ENCODE measurements at places on chromosomes 5 and 9.

DNA sequence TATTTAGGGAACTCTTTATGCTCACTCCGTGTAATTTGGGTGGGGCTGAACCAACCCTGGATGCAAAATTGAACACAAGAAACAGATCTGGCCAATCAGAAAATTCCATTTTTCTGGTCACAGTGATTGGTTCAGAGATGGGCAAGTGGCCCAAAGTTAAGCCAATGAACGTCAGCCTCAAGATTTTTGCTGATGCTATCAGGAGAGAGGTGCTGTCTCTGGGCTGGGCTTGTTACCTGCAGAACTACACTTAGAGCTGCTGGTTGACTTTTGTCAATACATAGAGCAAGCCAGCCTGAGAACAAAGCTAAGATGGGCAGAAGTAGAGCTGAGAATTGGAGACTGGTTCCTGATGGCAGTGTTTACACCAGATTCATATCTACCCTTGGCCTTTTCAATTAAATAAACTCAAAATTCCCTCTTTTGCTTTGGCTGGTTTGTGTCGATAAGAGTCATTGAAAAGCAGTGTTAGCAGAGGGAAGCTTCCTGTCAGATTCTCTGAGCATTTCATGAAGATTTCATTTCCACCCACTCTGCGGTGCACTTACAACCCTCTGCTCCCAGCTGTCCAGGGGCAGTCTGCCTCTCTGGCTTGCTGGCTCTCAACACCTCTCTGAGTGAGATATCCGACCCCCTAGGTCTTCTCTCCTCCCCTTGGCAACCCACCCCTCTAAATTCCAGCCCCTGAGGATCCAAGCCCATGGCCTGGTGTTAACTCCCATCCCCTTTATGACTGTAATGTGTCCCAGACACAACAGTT lies 64.5 kb upstream of the PPARGC1B start:
- peak; percentile 83 for DNase-seq

DNA sequence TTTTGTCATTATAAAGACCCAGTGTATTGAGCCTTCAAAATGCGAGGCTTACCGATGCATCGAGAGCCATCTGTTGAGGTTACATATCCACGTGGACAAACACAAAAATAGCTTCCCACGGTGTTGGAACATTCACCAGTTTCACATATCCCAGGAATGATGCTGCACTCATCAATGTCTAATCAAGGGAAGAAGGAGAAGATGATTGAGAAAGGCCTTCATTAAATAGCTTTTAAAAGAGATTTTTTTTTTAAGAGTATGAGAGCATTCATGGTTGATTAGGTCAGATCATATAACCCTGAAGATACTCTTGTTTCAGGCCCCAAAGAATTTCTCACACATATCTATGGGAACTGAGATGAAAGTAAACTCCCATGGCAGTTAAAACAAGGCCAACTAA lies 129.4 kb downstream of the FBN2 start:
- no peak for DNase-seq

- DNase-seq, result no peak
Observed at GRCh38 chr5:146796911-146797310, 81.6 kb downstream of the PPP2R2B start.

GRCh38 chr5:137731176-137731575 lies 4.7 kb downstream of the KLHL3 start:
- no peak for DNase-seq

- peak; percentile 80 for DNase-seq
Observed at GRCh38 chr5:142145106-142145900, 36.7 kb downstream of the NDFIP1 start.

DNA sequence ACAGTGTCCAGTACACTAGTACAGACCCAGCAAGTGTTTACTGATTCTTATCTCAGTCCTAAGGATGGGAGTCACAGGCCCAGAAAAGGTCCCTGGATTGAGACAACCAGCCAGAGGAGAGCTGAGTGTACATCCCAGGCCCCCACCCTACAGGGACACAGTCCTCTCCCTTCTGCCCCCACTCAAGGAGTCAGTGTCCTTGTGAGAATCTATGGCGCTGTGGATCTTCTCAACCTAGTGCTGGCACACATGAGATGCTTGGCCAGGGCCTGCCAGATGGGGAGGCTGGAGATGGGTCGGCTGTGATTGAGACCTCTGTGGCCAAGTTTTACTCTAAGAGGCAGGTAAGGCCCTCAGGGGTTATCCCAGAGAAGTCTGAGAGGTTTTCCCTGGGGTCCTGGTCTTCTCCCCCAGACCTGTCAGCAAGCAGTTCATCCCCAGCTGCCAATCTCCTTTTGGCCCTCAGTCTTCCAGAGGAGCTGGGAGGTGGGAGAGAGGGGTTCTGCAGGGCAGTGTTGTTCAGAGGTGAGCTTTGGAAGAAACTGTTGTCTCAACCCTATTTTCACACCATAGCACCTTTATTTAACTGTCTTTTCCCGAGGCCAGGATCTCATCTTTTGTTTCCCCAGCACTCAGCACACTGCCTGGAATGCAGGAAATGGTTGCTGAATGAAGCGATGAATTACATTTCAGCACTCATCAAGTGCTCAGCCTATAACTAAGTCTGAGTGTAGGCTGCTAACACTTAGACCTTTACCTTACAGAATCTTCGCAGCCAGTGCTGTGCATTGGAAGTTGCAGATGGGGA lies 3.2 kb upstream of the NSD1 start:
- DNase-seq, result no peak

GRCh38 chr5:74673011-74673790 lies 11.8 kb upstream of the HEXB start:
- DNase-seq, result no peak

- peak; percentile 42 for DNase-seq
Observed at GRCh38 chr5:132389585-132390286, 20.2 kb downstream of the SLC22A5 start.

DNA sequence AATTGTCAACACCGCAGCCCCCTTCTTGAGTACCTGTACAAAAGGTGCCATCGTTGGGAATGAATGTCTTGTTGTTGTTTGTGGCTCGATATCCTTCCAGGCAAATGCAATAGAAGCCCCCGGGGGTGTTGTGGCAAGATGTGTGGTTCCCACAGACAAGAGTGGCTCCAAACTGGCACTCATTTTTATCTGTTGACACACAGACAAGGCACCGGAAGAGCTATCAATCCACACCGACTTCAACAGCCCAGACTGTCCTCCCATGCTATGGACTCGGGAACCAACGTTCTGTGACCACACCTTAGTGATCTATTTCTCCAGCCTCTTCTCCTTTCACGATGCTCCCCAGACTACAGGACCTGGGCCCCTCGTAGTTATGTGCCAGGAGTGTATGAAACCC lies 25.9 kb downstream of the SUSD1 start:
- DNase-seq, result no peak

DNA sequence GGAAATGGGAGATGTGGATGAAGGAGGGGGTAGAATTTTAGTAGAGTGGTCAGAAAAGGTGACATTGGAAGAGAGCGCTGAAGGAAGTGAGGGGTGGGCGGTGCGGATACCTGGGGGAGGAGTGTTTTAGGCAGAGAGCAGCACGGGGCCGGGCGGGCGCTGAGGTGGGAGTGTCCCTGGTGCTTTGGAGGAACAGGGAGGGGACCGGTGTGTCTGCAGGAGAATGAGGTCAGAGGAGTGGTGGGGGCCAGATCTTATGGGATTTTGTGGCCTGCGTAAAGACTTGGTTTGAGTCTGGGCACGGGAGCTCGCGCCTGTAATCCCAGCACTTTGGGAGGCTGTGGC lies 5.8 kb upstream of the PSD2 start:
- no peak for DNase-seq

DNA sequence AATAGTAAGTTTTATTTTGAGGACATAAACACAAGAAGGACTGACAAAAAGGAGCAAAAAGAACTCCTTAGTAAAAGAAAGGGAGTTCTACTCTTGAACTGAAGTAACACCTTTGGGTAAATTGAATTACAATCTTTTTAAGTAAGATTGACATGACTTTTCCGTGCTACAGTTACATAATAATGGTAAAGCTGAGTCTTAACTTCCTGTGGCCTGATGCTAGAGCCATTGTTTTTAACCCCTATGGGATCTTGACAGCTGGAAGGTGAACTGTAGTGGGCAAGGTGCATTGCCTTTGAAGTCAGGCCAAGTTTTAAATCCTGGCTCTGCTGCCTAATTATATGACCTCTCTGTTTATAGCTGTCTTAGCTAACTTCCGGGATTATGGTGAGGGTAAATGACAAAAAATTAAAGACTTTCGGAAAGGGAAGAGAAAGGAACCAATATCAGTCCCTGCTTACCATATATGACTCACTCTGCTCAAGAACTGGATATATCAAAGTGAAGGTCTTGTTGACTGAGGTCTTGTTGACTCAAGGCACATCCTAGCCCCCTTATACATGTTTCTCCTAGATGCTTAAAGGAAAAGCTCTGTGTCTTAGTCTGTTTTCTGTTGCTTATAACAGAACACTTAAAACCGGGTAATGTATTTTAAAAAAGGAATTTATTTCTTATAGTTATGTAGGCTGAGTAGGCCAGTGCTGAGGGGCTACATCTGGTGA lies 6.8 kb downstream of the HSD17B4 start:
- no peak for DNase-seq

DNA sequence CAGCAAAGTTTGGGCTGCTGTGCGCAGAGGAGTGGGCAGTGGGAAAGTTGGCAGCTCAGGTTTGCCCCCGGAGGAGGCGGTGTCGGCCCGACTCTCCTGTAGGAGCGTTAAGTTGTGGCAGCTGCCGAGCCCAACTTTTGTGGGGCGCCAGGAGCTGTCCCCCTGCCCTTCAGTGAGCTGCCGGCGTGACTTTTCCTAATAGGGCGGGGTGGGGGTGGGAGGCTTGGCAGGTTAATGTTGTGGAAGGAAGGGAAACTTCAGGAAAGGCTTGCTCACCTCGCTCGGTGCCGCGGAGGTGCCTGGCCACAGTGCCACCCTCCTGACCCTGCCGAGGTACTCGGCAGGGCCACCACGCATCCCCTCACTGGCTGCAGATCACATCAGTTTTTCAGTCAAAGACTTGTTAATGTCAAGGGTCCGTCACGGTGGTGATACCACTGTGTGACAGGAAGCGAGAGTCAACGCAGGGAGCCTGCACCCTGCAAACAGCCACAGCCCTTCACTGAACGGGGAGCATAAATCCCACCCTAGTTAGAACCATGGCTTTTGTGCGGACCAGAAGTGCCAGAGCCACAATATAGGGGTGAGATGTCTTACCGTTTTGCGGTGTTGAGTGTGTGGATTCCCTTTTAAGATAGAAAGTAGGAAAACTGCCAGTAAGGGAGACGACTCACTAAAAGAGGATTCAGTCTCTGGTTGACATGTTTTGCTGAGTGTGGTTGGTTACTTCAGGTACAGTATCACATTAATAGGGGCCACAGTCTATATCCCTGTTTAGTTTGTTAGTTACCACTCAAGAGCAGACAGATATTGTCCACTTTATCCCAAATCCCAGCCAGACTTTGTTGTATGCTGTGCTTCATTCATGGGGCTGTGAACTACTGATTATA lies 796 bp downstream of the LNPEP start:
- DNase-seq, result peak; percentile 45

- no peak for DNase-seq
Observed at GRCh38 chr9:27564670-27565069, 8.6 kb downstream of the C9orf72 start.

DNA sequence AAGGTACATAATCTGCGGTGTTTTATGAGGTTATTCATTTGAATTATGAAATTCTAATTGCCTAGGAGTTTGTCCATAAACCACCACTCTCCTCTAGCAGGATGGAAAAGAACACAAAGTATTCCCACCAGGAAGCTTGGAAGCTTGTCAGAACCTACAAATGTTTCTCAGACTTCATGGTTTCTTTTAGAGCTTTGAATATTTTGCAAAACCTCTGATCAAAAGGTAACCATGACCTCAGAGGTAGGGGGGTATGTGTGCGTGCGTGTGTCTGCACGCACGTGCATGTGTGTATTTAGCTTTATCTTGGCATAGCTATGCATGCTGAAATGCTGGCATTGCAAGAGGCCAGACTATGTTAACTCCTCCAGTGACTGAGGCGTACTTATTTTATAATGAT lies 847.0 kb downstream of the TLE1 start:
- DNase-seq, result no peak

GRCh38 chr5:104385906-104386305 lies 823.3 kb upstream of the NUDT12 start:
- DNase-seq, result no peak

GRCh38 chr5:176486189-176486757 lies 38.1 kb downstream of the FAF2 start:
- DNase-seq, result no peak

DNA sequence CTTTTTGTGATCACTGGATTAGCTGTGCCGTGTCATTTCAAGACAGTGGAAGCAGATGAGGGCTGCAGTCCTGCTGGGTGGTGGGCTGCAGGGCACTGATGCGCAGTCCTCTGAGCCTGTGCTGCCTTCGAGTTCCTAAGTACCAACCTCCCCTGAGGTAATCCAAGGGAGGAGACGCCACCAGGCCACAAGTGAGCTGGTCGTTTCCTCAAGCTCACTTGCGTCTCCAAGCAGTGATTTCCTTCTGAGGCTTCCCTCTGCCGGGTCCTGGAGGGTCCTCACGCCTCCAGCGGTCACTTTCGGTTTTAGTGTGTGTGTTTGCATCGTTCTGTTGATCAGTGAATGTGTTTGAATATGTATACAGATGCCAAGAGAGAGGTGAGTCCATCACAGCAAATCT lies 115.7 kb downstream of the TRIO start:
- no peak for DNase-seq

GRCh38 chr9:86641970-86642369 lies 287.8 kb upstream of the TUT7 start:
- DNase-seq, result no peak

- DNase-seq, result no peak
Observed at GRCh38 chr5:123885081-123885480, 373.1 kb downstream of the CSNK1G3 start.

DNA sequence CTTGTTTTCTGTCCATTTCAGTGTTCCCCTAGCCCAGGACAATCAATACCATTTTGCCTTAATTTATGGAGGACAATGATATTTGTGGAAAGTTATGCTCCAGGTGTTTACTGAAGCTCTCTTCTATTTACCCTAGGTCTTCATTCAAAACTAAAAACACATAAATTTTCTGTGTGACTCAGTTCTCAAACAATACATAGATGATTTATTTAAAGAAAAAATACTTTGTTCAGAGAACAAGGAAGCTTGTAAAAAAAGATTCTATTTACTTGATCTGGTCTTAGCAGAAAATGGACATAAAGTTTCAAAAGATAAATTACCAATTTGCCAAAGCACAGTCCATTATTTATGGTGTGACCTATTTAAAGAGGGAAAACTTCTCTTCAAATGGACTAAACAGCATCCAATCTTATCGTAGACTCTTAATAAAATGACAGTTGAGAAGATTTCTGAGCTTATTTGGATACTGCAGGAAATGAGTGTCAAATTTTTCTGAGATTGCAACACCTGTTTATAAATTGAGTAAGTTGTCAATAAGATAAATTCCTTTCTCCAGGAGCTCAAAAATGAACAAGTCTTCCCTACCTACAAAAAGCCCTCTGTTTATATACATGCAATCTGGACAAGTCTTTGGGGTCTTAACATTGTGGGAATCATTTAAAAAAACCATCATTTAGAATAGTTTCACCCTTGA lies 627.2 kb downstream of the PSAT1 start:
- no peak for DNase-seq

DNA sequence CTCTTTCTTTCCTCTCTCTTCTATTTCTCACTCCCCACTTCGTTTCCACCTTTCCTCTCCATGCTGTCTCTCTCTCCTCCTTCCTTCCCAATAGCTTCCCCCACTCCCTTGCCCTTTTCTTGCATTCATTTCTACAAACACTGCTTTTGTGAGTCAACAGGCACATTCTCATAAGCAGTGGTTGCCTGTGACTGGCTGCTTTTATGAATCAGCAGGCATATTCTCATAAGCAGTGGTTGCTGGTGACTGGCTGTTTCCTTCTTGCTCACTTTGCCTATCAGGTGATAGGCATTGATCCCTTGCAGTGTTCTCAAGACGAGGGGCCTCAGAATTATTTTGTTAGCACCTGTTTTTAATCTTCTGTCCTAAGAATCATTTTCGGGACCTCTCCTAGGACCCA lies 116.1 kb upstream of the ACTBL2 start:
- DNase-seq, result no peak

Data from T47D (cell line).